ENCODE measurements at places on chromosomes 3 and 15. TPM values are rescaled to one million over a fixed set of nuclear protein-coding genes. Genes with fewer than 3 reads are reported as not detected.

The ABI3BP gene
- not detected for total RNA-seq

The NEO1 gene
- total RNA-seq = 8.0 TPM

The BTLA gene
- total RNA-seq = 9.6 TPM

- H3K27ac ChIP-seq = no peak overlapping the region
- no peaks in the 10 kb centered on the region for H3K27me3 ChIP-seq
- no peak overlapping the region for H3K4me3 ChIP-seq
- no peaks in the 10 kb centered on the region for H3K4me1 ChIP-seq
- peaks cover 16% of the 10 kb centered on the region for H3K36me3 ChIP-seq
These were observed 25.8 kb upstream of the ANXA2 start for GRCh38 chr15:60423537-60423936.

DNA sequence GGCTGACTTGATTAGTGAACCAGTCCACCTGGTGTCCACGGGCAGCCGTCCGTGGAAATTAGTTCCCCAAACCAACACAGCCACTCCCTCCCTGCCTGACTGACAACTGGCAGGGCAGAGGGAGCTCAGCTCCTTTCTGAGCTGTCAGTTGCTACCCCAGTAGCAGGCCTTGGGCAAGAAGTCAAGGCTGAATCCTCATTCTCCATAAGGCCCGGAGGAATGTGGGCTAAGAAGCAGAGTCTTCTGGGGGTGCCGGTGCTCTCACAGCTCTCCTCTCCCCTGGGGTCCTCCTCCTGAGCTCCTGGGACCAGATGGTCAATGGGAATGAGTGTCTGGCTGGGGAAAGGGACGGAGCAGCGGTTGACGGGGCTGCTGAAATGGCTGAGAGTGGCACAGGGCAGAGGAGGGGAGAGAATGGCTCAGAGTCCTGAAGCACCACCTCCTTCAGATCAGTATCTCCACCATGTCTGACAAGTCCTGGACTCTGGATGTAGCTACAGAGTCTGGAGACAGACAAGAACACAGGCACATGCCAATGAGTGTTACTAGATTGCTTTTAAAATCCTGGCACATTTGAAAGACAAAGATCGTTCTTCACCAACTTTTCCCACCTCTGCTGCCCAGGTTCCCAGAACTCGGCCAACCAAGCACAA, 16.9 kb downstream of the AMOTL2 start:
- H3K4me3 ChIP-seq = no peak overlapping the region
- no peak for DNase-seq
- no peaks in the 10 kb centered on the region for H3K4me1 ChIP-seq
- no peaks in the 10 kb centered on the region for H3K27me3 ChIP-seq
- H3K36me3 ChIP-seq = no peaks in the 10 kb centered on the region
